ENCODE measurements at places on chromosomes 16 and 17.

DNA sequence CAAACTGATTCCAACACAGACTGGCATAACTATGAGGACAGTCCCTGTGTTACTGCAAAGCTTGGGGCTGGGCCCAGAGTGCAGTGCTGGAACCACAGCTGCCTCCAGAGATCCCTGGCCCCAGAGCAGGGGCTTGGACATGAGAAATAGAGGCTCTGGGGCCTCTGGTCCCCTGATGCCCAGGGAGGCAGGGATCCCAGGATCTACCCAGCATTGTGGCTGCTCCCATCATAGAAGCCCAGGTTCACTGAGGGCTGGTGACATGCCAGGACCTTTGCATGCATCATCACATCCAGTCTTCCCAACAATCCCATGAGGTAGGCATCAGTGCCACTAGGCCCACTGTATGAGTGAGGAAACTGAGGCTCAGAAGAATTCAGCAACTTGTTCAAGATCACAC, 95.8 kb downstream of the TMEM132E start:
- DNase-seq: no peak

DNA sequence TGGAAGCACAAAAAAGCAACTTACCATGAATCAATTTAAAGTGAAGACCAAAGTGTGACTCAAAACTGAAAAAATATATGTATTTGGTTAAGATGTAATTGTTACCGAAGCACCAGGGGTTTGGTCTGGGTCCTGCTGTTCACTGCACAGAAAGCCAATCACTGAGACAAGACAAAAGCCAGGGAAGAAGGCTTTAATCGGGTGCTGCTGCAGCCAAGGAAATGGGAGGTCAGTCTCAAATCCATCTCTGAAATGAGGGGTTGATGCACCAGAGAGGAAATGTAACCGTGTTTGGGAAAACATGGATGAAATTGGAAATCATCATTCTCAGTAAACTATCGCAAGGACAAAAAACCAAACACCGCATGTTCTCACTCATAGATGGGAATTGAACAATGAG, 73.6 kb upstream of the HSBP1 start:
- DNase-seq: no peak

DNA sequence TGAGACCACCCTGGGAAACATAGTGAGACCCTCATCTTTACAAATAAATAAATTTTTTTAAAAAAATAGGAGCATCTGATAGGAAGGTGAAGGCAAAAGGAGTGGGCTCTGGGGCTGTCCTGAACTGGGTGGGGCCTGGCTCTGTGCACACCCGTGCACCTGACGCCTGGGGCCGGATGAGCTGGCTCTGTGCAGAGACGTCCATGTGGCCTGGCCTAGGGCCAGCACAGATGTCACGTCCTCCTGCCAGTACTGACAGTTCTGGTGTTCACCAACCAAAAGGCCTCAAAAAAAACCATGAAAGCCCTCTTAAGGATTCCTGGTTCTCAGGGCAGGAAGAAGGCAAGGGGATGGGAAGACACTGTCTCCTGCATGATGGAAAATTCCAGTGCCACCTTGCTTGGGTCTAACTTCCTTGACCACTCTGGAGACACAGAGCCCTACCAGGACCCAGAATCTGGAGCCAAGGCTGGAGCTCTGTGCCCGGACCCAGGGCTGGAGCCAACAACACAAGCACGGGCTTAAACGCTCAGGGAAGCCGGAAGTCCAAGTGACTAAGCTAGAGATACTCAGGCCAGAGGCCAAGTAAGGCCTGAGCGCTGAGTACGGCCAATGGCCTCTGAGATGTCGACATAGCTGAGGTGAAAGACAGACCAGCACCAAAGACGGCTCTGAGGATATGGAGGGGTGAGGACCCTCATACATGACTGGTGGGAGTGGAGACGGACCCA, 32.9 kb downstream of the COPRS start:
- no peak for DNase-seq

GRCh38 chr17:82703935-82704865, 5.7 kb upstream of the RAB40B start:
- no peak for DNase-seq

DNA sequence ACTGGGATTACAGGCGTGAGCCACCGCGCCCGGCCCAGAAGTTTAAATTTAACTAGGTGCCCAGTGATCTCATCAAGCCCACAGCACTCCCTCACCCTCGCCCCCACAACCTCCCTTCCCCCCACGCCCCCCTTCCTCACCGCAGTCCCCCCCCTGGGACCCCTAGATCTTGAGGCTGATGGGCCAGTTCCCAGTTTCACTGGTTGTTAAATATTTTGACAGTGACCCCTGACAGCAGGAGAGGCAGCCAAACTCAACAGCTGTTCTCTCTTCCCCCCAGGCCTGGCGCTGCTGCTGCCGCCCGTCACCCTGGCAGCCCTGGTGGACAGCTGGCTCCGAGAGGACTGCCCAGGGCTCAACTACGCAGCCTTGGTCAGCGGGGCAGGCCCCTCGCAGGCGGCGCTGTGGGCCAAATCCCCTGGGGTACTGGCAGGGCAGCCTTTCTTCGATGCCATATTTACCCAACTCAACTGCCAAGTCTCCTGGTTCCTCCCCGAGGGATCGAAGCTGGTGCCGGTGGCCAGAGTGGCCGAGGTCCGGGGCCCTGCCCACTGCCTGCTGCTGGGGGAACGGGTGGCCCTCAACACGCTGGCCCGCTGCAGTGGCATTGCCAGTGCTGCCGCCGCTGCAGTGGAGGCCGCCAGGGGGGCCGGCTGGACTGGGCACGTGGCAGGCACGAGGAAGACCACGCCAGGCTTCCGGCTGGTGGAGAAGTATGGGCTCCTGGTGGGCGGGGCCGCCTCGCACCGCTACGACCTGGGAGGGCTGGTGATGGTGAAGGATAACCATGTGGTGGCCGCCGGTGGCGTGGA, 15.6 kb downstream of the QPRT start:
- no peak for DNase-seq

DNA sequence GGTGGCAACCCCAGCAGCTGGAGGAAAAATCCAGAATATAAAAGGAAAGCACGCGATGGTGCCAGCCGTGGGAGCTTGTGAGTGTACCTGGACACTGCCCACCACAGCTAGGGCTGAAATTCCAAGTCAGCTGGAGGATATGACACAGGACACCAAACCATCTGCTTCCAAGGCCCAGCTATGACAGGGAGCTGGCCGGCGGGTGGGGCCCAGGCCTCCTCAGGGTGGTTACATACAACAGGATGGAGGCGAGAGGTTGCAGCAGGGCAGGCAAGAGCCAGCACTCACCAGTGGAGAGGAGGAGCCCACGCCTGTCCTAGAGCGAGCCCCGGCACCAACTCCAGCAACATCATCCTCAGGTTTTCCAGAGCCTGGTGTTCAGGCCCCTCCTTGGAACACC, 163.2 kb upstream of the RPL38 start:
- DNase-seq: no peak

DNA sequence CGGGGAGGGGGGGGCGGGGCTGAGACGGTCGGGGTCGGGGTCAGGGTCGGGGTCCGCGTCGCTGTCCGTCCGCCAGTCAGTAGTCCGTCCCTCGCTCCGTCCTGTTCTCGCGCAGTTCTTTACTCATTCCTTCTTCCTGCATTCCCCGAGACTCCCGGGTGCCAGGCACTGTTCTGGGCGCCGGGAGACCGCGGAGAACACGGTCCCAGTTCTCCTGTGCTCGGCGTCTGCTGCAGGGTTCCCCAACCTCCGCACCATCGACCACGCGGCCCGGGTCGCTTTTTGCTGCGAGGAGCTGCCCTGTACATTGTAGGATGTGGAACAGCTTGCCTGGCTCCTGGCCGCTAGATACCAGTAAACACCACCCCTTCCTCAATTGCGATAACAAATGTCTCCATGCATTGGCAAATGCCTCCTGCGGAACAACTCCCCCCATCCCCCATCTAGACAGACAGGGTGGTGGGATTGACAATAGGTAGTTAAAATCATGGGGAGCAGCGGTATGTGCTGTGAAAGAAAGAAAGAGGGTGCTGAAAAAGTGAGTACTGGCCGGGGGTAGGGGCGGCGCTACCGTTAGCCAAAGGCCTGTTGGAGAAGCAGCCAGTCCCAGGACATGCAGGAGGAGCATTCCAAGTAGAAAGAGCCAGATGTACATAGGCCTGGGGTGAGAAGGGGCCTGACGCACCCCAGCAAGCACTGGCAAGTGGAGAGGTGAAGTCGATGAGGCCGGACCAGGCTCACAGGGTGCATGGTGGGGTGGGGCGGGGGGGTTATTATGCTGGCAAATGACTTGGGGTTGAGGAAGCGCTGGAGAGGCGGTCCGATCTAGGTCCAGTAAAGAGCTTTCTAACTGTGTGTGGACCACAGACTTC, 631 bp downstream of the TRAF7 start:
- no peak for DNase-seq

Measured in NCI-H2029 treated with DMSO at 0.1 percent for 48 hours (cell line).